ENCODE measurements at places on chromosomes 12 and 14. TPM values are rescaled to one million over a fixed set of nuclear protein-coding genes. Genes with fewer than 3 reads are reported as not detected.
A peak's percentile ranks its signal among the peaks of the same experiment; 100 is the strongest.

DNA sequence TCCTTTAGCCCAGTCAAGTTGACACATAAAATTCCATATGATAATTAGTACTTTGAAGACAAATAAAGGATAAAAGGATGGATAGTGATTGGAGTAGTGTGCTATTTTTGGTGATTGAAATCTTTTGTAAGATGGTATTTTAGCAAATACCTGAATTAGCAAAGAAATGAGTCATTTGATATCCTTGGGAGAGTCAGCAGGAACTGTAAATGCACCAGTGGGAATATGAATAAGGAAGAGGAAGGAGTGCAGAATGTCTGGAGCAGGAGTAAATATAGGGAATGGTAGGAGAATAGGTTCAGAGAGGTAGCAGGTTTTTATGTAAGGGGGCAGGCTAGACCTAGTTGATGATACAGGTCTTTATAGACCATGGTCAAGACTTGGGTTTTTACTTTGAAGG lies 75.0 kb downstream of the TRMT5 start:
- no peak for DNase-seq

DNA sequence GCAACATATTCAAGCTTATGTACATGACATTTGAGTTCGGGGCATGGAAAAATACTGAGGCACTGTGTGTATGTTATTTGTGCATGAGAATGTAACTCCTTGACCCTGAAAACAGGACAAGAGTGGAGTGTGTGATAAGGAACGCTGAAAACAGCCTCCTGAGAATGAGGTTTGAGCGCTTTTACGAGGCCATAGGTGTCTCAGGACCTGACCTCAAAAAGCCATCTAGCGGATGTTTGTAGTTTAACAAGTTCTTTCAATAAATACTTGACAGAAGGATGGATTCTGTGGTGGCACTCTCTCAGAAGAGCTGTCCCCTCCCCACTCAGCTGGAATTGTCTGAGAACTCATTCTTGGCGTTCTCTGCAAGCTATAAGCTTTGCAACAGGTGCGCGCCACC lies 350.5 kb upstream of the TMTC1 start:
- no peak for DNase-seq

DNA sequence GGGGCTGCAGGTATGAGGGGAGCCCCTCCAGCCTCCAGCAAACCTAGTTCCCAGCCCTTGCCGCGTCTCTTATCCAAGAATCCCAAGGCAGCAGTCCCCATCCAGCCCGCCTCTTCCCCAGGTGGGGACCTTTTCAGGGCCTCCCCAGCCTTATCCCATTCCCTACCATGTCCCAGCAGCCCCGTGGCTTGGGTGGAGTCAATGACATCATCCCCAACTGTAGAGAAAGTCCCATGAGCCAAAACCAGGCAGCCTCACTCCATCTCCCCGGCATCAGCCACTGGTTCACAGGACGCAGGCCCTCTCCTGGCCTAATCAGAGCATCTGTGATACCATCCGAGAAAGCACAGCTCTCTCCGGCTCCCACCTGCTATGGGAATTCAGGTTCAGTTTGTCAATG lies 131.0 kb downstream of the NCOR2 start:
- DNase-seq: no peak

SIX6 gene
- not detected for total RNA-seq

CEBPE gene
- 0.33 TPM for total RNA-seq

AMIGO2 gene
- 14.2 TPM for total RNA-seq

DNA sequence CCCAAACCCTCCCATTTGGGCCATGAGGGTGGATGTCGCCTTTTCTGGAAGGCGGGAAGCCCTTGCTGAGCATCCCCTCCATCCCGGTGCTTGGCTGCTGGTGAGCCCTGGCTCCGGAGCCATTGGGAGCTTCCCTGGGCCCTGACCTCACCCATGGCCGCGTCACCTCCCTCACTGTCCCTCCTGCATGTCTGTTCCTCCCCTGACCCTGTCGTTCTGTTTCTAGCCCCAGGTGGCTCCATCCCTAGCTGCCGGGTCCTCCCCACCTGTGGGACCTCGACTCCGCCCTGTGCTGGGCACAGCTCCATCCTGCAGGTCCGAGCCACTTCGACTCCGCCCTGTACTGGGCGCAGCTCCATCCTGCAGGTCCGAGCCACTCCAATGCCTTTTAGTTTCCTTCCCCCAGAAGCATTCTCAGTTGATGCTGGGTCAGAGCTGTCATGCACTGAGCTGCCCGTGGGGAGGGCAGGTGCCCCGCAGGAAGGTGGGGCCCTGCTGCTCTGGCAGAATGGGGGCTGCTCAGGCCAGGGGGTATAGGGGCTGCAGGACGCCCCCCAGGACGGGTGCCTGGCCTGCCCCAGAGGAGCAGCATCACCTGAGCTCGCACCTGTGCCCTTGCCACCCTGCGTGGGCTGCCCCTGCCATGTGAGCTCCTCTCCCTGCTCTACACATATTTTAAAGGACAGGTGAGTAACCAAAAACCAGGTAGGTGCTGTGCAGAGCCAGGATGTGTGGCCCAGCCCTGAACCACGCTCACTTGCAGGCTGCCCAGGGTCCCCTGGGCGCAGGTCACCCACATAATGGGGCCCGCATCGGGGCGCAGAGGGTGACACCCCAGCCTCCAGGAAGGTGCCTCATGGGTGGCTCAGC lies 19.0 kb downstream of the NOC4L start:
- DNase-seq: no peak

- DNase-seq: no peak
These were observed 82.7 kb downstream of the GRIP1 start for GRCh38 chr12:66596199-66596598.

DNA sequence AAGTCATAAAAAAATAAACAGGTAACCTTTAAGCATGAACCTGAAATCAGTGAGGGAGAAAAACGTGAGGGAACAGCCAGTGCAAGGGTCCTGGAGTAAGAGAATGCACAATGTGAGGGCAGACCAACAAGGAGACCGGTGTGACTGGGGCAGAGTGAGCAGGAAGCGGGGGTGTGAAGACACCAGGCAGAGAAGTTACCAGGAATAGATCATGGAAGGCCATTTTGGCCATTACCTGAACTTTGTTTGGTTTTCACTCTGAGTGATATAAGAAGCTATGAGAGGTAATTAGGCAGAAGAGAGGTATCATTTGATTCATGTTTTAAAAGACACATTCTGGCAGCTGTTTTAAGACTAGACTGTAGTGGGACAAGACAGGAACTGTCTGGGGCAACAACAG lies 15.0 kb downstream of the PAH start:
- no peak for DNase-seq

- DNase-seq: no peak
These were observed 21.9 kb upstream of the IFT81 start for GRCh38 chr12:110102255-110102654.

DNA sequence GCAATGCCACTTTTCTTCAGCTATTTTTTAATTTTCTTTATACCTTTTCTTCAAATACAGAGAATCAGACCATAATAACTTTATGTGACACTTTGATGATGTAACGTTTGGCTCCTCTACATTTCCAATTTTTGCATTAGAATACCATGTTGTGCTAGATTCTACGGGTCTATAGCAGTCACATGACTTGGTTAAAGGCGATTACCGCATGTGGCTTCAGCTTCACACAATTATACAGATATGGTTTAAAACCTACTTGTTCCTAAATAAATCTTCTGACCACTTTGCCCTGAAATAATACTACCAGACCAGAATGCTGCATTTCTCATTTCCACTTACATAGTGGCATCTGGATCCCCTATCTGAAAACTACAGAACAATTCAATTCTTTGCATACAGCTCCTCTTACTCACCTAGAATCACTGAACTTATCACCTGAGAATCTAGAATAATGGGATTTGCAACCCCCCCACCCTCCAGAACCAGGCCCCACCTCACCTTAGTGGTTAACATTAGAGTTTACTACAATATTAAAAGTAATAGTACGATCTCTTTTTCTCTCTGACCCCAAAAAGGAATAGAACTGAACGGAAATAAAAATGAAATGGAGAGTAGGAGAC lies 1.3 kb downstream of the MAX start:
- DNase-seq: no peak

- DNase-seq: peak; percentile 95
These were observed at the start of gene SPRYD3 for GRCh38 chr12:53079226-53080117. Gene SPRYD3, minus strand, starts transcription at chr12:53079390. Its CDS starts 57 bp downstream, at chr12:53079333.

GRCh38 chr12:11941606-11942337 lies 129.0 kb upstream of the BCL2L14 start:
- no peak for DNase-seq

- DNase-seq: no peak
These were observed 2.3 kb downstream of the SP7 start for GRCh38 chr12:53333845-53334244.

- no peak for DNase-seq
These were observed 41.4 kb downstream of the PTPRQ start for GRCh38 chr12:80485222-80485987.

DNA sequence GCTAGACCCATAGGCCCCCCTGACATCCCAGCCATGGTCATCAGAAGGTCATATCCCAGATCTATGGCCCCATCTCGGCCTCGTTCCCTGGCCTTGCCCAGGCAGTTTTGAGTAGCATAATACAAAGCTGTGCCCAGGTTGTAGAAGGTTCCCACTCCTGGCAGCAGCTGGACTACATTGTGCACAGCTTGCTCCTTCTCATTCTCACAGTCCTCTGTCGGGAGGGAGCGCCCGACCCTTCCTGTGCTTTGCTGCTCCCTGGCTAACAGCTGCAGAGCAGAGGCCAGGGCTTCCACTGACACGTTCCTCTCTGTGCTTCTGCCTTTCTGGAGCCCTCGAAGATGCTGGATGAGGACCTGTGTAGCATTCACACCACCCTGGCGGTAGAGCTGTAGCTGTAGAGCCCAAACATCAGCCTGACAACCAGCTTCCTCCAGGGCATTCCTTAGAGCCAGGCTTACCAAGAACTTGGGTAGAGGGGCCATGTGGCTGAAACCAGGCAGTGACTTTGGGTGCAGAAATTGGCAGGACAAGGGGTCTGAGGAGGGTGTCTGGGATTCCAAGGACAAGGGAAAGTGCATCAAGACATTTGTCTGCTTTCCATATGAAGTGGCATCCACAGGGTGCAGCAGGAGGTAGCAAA lies 1.0 kb downstream of the APOF start:
- DNase-seq: no peak

- DNase-seq: no peak
These were observed 40.2 kb upstream of the RIN3 start for GRCh38 chr14:92473261-92473968.

B4GALNT1 gene
- 0.26 TPM for total RNA-seq

AQP6 gene
- total RNA-seq: not detected

GRCh38 chr14:94462219-94462551 lies 9.6 kb upstream of the SERPINA11 start:
- no peak for DNase-seq

HOXC4 gene
- 0.36 TPM for total RNA-seq

- DNase-seq: no peak
These were observed 469.0 kb downstream of the GALC start for GRCh38 chr14:87524011-87524410.

DNA sequence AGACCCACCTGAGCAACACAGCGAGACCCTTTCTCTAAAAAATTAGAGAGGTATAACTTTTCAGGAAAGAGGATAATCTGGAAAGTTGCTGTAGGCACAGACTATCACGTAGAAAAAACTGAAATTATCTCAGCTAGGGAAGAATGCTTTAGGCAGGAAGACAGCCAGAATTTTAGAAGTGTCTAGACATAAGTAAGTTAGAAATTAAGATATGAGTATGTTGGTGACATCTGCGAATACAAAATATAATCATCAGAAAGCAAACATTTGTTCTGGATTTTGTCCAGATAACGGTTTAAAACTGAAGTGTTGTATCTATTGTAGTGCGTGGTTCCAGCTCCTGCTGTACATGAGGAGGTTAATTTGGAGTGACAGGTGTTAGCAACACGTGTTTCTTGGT lies 123.2 kb downstream of the FBXL14 start:
- DNase-seq: no peak

GRCh38 chr14:99093532-99094517 lies 178.2 kb downstream of the BCL11B start:
- DNase-seq: no peak

GRCh38 chr12:76259660-76260389 lies 88.4 kb downstream of the BBS10 start:
- no peak for DNase-seq

DNA sequence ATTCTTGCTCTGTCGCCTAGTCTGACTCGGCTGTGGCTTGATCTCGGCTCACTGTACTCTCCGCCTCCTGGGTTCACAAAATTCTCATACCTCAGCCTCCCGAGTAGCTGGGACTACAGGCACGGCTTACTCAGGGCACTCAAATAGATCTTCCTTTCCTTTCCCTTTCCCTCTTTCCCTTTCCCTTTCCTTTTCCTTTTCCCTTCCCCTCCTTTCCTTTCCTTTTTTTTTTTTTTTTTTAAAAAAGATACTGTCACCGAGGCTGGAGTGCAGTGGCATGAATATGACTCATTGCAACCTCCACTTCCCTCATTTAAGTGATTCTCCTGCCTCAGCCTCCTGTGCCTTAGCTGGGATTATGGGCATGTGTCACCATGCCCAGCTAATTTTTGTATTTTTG lies 86.0 kb downstream of the AEBP2 start:
- no peak for DNase-seq

DNA sequence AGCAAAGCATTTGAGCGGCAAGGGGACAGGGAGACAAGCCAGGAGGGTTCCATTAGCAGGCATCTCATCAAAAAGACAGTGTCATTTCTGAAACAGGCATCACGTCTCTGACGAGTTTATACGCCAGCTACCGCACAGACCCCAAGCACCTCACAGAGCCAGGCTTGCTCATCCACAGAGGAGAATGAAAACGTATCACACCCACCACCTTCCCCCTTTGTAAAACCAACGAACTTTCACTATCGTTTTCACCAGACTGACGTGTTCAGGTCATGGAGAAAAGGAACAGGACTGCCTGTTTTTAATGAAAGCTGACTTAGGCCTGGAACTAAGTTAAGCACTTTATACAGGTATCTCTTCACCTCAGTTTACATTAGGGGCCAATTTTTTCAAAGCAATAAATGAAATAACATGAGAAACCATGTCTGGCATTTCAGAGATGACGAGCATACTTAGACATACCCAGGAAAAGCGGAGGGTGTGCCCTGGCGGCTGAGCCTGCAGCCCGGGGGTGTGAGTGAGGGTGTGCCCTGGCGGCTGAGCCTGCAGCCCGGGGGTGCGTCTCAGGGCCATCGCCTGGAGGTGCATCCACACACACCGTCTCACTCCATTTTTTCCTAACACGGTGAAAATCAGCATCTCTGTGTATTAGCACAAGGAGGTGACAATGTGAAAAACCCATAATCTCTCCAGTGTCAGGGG lies 41.9 kb downstream of the STX2 start:
- peak; percentile 14 for DNase-seq

RPS6KL1 gene
- 3.2 TPM for total RNA-seq

- DNase-seq: no peak
These were observed 81.1 kb downstream of the NRXN3 start for GRCh38 chr14:78251308-78251707.

TSPAN19 gene
- not detected for total RNA-seq

CLEC4C gene
- total RNA-seq: not detected

- no peak for DNase-seq
These were observed 40.1 kb downstream of the STXBP6 start for GRCh38 chr14:25009891-25010290.

Data from T-cell (primary cell).